GM12891 (cell line): ENCODE measurements at places on chromosomes 5 and 9.

GRCh38 chr9:119164716-119165115, 204.5 kb downstream of the BRINP1 start:
- DNase-seq, result no peak

DNA sequence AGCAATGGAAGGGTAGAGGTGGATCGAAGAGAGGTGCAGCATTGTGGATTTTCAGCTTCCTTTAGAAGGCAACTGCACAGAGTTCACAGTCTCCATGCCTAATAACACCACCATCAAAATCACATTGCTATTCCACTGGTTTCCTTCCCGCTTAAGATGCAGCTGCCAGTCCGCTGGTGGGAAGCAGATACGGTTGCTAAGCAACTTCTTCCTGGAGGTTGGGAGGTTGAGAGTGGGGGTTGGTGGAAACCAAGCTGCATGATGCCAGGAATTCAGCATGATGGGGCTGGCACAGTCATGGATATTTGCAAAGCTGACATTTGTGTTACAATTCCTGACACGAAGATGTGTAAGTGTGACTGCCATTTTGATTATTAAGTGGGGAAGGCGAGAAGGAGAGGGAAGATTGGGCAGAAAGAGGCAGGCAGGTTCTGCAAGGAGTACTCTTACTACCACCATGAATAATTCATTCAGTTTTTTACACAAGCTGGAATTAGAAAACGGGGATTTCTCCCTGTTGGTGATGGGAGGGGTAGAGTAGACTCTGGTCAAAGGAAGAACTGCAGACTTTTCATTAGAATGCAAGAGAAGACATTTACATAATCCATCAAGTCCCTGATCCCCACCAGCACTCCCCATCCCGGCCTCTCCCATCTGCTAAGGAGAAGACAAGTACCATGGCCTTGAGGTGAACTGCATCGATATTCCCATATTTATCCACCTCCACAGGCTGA, 87.5 kb downstream of the GLDC start:
- DNase-seq, result no peak

- no peak for DNase-seq
Measured at GRCh38 chr5:59020611-59021285, 437.9 kb downstream of the RAB3C start.

GRCh38 chr9:20032413-20033006, 243.7 kb upstream of the SLC24A2 start:
- no peak for DNase-seq

DNA sequence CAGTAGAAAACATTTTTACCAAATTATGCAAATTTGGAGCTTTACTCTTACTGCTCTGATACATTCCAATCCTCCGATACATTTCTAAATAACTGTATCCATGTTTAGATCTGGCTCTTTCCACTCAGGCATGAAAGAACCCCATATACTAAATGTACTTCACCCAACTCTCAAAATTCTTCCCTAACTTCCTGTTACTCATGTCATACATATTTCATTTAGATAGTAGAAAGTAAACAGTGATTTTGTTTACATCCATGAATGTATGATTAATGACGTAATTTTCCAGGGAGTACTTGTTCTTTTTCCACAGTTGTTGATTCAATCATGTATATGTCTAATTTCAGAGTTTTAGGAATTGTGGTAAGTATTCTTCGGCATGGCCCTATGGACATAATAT, 1426.5 kb upstream of the C9orf72 start:
- no peak for DNase-seq
